ENCODE measurements at places on chromosomes 2 and 18.
A peak's percentile ranks its signal among the peaks of the same experiment; 100 is the strongest.

GRCh38 chr2:144140891-144141290 is 379.0 kb downstream of the ZEB2 start:
- DNase-seq, result no peak

- DNase-seq, result no peak
These were observed 72.2 kb downstream of the TMEM18 start for GRCh38 chr2:604854-605524.

GRCh38 chr2:224551693-224552092 is 33.5 kb downstream of the CUL3 start:
- DNase-seq, result no peak

DNA sequence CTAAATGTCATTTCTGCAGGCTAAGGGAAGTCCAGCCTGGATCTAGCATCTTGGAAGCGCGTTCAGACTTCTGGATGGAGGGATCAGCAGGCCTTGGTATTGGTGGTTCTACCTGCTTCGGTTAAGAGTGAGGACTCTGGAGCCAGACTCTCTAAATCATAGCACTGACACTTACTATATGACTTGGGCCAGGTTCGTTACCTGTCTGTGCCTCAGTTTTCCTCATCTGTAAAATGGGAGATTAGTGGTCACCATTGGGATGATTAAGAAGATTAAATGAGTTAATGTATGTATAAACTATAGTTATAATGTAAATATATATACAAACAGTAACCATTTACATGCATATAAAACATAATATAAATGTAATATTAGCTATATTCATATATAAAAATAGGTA is 995 bp upstream of the ICOS start:
- DNase-seq, result no peak

DNA sequence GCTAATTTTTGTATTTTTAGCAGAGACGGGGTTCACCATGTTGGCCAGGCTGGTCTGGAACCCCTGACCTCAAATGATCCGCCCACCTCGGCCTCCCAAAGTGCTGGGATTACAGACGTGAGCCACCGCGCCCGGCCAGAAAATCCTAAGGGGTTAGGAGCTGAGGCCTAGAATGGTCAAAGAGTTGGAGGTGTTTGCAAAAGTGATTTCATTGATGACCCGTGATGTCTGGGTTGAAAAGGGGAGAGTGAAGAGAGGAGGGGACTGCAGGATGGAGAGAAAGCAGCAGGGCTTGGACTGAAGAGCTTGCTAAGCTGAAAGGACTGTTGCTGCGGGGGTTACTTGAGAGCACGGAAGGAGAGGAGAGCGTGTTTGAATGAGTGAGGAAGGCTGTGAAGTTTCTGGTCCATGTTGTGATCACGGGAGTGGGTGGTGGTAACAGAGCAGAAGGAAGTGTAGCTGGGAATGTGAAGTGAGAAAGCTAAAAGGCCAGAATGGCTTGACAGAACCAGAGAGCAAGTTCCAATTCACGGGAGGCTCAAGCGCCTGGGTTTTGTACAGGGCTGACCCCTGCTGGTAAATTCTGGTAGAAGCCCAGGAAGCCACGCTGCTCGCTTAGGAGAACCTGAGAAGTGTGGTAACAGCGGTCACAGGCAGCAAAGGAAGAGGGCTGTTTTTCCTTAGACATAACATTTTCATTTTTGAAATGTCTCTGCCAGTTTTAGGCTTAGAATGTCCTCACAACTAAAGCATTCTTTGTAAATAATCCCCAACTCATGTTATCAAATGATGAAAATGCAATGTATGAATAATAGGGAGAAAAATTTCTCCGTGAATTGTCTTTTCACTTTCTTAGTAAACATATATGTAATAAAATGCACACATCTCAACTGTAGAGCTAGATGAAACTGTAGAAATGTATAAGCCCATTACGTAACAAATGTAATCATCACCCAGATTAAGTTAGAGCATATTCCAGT is 40.5 kb upstream of the ACTR2 start:
- peak; percentile 59 for DNase-seq

DNA sequence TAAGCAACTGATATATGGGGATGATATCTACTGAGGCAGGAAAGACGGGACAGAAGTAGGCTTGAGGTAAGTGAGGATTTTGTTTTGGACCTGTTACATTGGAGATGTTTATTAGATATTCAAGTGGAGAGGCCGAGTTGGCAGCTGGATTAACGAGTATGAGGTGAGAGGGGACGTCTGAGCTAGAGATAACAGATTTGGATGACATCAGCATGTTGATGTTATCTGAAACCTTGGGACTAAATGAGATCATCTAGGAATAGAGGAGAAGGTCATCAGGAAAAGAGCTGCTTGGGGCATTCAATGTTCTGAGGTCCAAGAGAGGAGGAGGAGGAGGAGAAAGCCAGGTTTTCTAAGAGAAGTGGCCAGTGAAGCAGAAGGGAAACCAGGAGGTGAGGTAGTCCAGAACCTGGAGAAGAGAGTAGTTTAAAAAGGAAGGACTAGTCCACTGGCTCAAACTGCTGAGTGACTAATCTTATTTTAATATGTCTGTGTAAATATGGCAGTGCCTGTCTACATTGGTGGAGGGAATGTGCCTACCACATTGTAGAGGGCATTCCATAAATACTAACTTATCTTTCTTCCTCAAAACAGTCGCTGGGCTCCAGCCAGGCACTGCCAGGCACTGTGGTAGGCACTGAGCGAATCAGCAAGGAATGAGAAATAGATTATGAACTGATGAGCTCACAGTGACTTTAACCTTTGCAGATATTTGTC is 488.3 kb downstream of the DLGAP1 start:
- DNase-seq, result no peak

- DNase-seq, result peak; percentile 38
These were observed 1.6 kb downstream of the MTCL1 start for GRCh38 chr18:8706791-8707555.
